ENCODE measurements at places on chromosomes 1 and 21.

DNA sequence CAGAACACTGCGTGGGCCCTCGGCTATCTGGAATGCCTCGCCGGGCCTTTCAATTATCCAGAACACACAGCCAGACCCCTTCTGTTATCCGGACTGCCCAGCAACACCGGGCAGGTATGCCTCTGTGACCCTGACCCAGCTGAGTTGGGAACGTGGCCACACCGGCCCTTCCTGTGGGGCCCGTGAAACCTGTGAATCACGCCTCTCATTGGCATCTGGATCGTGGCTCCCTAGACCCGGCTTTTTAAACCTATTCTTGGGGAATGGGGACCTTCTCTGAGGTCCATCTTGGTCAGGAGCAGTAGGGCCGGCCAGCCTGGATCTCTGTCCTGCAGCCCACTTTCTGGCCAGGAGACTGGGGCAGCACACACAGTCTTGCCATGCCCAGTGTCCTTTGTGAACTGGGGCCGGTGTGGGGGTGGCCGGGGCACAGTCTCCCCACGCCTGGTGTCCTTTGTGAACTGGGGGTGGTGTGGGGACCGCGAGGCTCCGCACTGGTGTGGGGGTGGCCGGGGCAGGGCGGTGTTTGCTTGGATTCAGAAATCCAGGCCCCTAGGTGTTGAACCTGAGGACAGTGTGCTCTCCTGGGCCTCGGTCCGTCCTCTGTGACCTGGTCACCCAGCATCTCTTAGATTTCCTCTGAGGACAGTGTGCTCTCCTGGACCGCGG is 11.1 kb downstream of the COL18A1 start:
- no peak for DNase-seq

DNA sequence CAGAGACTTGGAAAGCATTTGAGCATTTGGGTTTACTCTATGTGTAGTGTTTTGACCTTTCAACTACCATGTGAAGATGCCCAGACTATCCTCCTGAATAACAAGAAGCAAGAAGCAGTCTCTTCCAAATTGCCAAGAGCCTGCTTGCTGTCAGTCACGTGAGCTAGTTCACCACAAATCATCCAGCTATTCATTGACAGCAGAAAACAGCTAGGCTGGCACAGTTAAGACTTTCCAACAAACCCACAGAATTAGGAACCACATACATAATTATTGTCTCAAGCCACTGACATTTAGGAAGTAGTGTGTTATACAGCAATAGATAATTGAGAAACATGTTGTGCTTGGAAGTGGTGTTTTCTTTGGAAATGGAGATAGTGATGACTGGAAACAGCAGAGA is 1652.0 kb downstream of the NCAM2 start:
- no peak for DNase-seq

- DNase-seq, result no peak
Measured at GRCh38 chr1:206962272-206962671, 8.0 kb downstream of the FCAMR start.

GRCh38 chr1:184930645-184931044 is 43.7 kb downstream of the NIBAN1 start:
- DNase-seq, result no peak

All from activated naive CD4-positive, alpha-beta T cell (primary cell).